ENCODE measurements at places on chromosomes 13 and 19.

DNA sequence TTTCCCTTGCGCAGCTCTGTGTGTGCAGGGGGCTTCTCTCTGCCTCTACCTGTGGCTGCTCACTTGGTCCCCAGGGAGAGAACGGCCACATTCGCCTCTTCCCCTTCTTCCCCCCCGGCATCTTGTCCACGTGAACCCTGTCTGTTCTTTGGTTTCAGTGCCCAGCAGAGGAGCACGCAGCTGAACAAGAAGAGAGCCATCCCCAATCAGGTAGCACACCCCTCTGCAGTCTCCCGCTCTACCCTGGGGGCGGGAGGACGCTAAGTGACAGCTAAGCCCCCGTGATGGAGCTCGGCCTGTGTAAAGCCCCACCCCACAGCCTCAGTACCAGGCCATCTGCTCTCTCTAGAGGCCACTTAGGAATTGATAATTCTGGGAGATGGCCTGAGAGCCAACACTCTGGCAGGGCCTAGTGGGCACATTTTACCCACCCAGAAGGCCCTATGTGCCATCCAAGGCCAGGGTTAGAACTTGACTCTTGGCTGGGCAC is 30.2 kb downstream of the TMED1 start:
- DNase-seq, result no peak

GRCh38 chr13:31725841-31726240 is 13.5 kb upstream of the RXFP2 start:
- no peak for DNase-seq

GRCh38 chr13:44078806-44079376 is 199.2 kb downstream of the LACC1 start:
- DNase-seq, result no peak

DNA sequence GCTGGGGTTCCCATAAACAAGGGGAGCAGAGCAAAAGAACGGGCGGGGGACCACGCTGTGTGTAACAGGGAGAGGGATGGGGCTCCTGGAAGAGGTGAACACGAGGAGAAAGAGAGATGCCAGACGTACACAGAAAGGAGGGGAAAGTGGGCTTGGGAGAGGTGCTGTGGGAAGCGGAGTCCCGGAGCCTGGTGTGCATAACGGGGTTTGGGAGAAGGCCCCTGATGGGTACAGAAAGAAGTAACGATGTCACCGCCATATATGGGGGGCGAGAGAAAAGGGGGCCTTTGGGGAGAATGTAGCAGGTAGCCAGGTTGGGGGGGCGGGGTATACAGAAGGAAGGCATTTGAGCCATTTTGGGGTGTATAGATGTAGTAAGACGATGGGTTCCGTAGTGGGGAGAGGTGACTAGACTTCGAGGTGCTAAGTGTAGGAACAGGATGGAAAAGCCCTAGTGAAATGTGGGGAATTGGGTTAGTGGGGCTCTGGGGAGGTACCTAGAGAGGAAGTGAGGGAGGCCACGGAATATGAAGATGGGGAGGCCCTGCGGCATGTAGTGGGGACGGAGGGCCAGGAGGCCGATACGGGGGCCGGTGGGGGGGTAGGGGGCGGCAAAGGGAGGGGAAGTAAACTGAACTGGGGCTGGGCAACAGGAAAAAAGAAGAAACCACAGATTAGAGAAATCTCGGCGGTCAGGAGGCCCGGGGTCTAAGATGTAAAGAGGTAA is 787 bp downstream of the ZNF580 start:
- no peak for DNase-seq

GRCh38 chr13:20403826-20404225 is 121.8 kb downstream of the CRYL1 start:
- no peak for DNase-seq

DNA sequence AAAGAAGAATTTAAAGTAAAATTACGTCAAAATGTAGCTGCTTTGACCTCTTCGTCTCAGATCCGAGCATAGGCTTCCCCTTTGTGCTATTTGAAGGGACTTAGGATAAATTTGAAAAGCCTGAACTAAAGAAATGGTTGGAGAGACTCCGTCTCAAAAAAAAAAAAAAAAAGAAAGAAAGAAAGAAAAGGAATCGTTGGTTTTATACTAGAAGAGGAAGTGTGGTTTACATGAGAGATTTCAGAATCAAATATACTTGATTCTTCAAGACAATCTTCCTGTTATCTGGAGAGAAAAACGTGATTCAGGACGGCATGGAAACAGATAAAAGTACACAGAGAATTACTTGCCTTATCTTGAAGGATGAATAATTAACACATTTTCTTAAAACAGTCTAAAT is 474 bp upstream of the ZNF780B start:
- DNase-seq, result no peak

- DNase-seq, result no peak
Observed at GRCh38 chr19:48962849-48963165, 2.3 kb upstream of the FTL start.

DNA sequence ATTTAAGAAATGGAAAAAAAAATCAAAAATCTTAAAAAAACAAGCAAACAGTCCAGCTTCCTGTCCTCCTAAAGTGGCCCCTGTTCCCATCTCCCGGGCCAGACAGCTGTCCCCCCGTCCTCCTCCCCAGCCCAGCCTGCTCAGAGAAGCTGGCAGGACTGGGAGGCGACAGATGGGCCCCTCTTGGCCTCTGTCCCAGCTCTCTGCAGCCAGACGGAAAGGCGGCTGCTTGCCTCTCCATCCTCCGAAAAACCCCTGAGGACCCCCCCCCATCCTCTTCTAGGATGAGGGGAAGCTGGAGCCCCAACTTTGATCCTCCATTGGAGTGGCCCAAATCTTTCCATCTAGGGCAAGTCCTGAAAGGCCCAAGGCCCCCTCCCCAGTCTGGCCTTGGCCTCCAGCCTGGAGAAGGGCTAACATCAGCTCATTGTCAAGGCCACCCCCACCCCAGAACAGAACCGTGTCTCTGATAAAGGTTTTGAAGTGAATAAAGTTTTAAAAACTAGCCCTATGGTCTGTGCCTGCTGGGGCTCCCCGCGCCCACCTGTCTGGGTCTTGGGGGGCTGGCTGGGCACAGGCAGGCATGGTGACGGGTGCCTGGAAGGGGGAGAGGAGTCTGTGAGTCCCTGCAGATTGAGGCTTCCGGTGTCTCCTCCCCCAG is 3.8 kb downstream of the GADD45GIP1 start:
- no peak for DNase-seq

DNA sequence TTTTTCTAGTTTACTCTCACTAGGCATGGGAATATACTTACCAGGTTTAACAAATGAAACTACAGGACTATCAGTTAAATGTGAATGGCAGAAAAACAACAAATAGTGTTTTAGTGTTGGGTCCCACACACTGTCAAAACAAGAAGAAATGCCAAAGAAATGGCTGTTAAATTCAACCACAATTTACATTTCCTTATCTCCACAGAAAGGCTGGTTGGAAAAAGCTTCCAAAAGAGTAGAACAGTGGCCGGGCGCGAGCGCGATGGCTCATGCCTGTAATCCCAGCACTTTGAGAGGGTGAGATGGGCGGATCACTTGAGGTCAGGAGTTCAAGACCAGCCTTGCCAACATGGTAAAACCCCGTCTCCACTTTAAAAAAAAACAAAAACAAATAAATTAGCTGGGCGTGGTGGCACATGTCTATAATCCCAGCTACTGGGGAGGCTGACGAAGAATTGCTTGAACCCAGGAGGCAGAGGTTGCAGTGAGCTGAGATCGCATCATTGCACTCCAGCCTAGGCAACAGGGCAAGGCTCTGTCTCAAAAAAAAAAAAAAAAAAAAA is 66.5 kb downstream of the SERP2 start:
- DNase-seq, result no peak

GRCh38 chr19:11214387-11214786 is 17.0 kb upstream of the KANK2 start:
- no peak for DNase-seq

DNA sequence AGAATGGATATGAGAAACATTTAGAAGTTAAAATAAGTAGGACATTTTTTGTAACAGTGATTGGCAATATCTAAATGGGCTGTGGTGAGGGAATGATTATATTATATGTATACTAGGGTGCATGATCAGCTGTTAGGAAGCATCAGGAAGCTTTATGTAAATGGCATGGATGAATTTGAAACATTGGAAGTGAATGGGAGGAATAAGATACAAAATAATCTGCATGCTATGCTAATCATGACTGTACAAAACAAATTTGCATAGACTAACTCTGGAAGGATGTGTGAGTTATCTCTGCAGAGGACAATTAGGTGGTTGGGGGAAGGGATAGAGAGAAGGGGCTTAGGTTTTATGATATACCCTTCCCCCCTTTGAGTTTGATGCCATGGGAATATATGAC is 156.5 kb downstream of the MTUS2 start:
- no peak for DNase-seq

DNA sequence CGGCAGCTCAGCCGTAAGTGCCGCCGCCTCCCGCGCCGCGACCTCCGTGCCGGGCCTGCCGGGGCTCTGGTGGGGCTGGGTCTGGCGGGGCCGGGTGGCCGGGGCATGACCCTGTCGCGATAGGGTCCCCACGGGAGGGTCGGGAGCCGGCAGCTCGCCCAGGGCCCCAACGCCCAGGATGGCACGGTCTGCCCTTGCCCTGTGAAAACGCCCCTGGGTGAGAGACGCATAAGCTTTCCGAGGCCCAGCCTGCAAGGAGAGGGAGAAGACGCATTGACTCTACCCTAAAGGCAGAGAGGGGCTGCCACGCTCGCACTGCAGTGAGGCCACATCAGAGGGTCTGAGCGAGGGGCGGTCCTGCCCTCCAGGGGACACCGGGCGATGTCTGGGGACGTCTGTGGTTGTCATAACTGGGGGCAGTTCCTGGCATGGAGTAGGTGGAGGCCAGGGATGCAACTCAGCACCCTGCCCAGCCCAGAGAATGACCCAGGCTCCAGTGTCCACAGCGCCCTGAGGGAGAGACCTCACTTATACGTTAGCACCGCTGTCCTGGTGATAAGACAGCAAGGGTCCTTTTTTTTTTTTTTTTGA is 539 bp downstream of the ZNF554 start:
- no peak for DNase-seq

GRCh38 chr13:98285317-98285716 is 108.2 kb upstream of the RNF113B start:
- DNase-seq, result no peak

DNA sequence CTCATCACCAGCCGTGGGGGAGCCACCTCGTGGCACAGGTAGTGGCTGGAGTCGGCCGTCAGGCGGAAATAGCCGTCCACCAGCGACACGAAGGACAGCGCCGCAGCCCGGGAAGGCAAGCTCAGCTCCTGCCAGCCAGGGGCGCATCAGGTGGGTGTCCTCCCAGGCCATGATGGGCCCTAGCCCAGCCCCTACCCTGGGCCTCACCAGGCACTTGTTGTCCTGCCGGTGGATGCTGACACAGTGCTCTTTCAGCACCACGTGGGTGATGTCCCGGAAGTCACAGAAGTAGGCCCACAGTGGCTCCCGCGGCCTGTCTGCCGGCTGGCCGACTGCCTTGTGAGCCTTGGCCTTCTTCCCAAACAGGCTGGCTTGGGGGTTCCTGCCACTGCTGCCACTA is 15.7 kb downstream of the TYK2 start:
- no peak for DNase-seq

- no peak for DNase-seq
Observed at GRCh38 chr19:43628646-43629326, 9.4 kb upstream of the ZNF428 start.

DNA sequence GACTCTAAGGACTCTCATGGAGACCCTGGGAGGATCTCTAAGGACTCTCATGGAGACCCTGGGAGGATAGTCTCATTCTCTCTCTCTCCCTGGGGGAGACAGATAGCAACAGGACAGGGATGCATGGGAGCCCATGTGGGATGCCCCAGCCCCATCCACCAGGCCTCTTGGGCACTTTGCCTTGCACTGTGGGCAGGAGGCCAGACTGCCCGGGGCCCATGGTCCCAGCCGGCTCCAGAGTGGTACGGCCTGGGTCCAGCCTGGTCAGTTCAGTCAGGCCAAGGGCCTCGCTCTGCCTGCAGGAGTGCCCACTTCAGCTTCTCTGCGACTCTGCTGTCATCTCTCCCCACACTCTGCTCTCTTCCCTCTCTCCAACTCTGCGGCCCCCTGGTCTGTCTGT is 48.6 kb upstream of the SHKBP1 start:
- no peak for DNase-seq

DNA sequence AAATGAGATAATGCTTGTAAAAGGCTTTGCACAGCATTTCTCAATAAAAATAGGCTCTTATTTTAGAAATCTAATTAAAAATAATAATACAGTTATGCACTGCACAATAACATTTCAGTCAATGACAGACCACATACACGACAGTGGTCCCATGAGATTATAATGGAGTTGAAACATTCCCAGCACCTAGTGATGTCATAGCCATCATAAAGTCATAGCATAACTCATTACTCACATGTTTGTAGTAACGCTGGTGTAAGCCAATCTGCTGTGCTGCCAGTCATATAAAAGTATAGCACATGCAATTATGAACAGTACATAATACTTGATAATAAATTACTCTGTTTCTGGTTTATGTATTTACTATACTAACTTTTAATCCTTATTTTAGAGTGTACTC is 12.7 kb upstream of the SERPINE3 start:
- peak; percentile 16 for DNase-seq
